Brain pericyte (primary cell): ENCODE measurements at places on chromosomes 2 and 18.

DNA sequence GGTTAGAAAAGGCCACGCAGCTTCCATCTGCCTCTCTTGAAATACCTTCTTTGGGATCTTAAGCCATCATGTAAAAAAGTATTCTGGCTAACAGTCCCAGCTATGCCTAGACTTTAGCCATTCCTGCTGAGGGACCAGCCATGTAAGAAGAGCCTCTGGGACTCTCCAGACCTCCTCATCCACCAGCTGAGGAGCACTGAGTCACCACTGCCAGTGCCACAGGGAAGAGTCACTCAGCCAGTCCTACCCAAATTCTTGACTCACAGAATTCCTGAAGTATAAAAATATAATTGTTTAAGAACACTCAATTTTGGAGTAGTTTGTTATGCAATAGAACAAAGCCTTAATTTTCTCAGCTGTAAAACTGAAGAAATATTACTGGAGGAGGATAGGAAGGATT lies 436.7 kb downstream of the ZEB2 start:
- DNase-seq, result no peak

GRCh38 chr2:170006587-170007325 lies 171.2 kb upstream of the MYO3B start:
- DNase-seq, result no peak

DNA sequence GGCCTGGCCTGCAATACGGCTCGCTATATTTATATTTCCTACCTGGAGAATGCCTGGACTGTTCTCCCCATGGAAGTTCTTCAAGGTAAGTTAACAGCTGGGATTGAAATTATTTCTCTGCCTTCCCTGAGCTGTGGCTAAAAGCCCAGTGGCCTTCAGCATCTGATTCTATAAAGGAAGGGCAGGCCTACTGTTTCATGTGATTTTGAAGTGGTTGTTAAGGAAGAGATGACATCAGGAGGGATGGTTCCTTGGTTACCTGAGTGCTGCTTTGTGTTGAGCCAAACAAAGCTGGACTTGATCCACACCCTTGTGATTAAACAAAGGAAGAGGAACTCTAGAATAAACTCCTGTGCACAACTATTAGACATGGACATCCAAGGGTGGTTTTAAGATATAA lies 61.6 kb downstream of the MFSD6 start:
- no peak for DNase-seq

- no peak for DNase-seq
These were observed 70.6 kb downstream of the ACVR1 start for GRCh38 chr2:157805519-157805918.

DNA sequence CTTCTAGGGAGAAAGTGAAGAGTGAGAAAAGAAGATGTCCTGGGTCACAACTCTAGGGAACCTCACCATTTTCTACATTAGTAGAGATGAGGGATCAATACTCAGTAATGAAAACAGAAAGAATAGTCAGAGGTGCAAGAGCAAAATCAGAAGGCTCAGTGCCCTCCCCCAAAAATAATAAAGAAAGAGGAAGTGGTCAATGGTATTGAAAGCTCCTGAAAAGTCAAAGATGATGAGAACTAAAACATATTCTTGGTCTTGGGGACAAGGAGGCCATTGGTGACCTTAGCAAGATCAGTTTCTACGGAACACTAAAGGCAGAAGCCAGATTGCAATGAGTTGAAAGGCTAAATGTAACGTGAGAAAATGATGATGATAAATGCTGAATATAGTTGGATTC lies 24.5 kb upstream of the MYO1B start:
- DNase-seq, result no peak

DNA sequence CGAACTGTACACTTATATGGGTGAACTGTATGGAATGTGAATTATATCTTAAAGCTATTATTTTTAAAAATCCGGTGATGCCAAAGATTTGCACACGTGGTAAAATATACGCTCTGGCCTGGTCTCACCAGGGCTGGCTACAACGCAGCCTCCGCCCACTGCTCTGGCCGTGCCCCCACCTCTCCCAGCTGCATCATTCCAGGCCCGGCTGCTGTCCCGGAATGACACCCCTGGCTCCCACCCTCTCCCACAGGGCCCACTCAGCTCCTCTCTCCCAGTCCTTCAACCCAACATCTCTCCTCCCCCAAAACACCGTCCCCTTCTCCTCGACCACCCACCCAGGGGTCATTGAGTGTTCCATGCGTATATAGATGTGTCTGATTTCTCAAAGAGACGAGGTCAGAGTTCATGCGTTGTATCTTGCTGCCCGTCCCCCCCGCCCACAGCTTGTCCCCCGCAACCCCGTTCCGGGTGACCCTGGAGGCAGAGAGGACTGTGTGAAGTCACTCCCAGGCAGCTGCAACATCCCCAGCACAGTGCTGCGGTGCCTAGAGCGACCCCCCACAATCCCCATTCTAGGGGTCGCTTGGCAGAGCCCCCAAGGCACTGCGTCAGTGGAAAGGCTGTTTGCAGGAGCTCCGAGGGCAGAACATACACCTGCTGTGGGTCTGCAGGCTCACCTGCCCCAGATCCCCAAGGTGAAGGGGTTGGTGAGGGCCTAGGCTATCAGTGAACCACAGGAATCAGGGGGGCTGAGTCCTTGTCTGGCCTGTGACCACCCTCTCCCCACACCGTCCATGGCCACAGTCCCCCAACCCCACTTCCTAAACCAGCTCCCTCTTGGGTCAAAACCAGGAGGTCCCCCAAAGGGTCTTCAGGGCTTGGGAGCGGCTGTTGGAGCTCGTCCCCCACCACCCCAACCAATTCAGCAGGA lies 13.3 kb downstream of the DNMT3A start:
- no peak for DNase-seq

GRCh38 chr2:217362710-217363109 lies 502.8 kb upstream of the TNP1 start:
- DNase-seq, result no peak

DNA sequence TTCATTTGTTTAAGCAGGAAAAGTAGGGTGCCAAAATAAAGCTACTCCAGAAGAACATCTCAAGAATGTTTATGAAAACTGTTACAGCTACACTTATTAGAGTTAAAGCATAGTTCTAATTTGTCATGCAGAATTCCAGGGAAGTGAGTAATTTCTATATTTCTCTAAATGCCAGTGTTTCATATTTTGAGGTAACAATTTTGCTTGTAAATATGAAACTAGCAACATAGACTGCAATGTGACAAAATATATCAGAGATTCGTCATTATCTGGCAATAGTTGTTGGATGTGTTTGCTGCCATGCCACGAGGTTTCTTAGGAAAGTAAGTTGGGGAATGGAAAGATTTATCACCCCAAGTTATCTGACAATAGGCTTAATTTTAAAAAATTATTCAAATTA lies 424.1 kb upstream of the ZEB2 start:
- DNase-seq, result no peak
